ENCODE measurements at places on chromosomes 2 and 18.

DNA sequence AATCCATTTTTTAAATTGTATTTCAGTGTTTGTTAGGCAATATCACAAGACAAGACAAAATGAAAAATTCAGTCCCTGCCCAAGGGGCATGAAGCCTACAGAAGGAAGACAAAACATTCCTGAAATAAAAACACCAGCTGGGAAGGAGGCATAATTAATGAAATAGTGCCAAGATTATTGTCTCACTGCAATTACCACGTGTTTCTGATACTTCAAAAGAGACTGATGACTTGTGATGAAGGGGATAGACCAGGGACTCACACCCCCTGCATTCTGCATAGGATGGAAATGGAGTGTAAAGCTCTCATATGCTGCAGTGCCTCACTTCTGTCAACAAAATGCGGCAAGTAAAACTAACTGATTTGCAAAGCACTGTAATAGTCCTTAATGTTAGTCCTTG is 178.1 kb downstream of the BARD1 start:
- DNase-seq, result no peak

GRCh38 chr2:219335373-219335786 is 2.8 kb upstream of the RESP18 start:
- no peak for DNase-seq

- no peak for DNase-seq
Observed at GRCh38 chr18:78773819-78774218, 205.8 kb upstream of the SALL3 start.

DNA sequence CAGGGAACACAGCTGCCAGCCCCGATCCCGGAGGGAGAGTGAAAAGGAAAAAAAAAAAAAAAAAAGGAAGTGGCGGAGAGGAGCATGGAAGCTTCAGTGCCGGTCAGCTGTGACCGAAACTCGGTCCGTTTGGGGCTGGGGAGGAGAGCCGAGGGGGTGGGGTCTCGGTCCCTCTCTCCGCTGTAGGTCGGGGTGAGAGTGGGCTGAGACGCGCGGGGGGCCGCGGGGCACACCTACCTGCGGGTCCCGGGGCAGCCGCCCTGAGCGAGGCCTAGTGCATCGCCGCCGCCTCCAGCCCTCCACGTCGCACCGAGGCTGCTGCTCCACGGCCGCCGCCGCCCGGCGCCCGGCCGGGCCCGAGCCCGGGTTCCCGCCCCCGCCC is 536 bp downstream of the VPS54 start:
- peak; percentile 59 for DNase-seq

- no peak for DNase-seq
Observed at GRCh38 chr2:122433123-122433754, 677.8 kb downstream of the TSN start.

DNA sequence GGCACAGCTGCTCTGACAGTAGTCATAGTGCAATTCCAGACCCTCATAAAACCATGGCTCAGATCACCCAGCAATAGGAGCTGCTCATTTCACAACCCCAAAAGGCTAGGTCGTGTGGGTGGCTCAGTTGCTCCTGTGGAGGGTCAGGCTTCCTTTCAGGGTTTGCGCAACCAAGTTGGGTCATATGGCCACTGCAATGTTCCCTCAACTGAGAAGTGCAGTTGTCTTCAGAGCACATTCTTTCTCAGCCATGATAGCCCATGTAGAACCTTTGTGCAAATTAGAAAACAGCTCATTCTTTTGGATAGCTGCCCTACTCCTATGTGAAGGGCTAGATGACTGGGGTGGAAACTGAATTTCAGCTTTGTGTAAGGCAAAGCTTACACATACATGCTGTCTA is 3.2 kb downstream of the SERPINB13 start:
- no peak for DNase-seq

DNA sequence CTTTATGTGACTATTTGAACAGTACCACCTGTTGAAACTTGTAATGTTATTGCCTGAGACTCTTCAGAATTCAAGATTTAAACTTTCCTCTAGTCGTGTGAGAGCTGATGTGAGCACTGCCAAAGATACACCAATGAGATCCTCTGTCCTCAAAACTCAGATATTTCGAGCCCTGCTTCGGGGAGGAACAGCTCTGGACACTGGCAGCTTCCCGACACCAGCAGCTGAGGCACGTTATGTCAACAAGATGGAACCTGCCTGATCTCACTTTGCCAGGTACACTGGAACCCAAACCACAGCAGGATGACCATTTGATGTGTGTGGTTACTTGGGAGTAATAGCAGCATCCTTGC is 319.9 kb upstream of the RBMS1 start:
- DNase-seq, result no peak

GRCh38 chr2:75476761-75477160 is 84.0 kb downstream of the EVA1A start:
- peak; percentile 39 for DNase-seq

GRCh38 chr2:189866296-189866695 is 82.0 kb downstream of the PMS1 start:
- no peak for DNase-seq

DNA sequence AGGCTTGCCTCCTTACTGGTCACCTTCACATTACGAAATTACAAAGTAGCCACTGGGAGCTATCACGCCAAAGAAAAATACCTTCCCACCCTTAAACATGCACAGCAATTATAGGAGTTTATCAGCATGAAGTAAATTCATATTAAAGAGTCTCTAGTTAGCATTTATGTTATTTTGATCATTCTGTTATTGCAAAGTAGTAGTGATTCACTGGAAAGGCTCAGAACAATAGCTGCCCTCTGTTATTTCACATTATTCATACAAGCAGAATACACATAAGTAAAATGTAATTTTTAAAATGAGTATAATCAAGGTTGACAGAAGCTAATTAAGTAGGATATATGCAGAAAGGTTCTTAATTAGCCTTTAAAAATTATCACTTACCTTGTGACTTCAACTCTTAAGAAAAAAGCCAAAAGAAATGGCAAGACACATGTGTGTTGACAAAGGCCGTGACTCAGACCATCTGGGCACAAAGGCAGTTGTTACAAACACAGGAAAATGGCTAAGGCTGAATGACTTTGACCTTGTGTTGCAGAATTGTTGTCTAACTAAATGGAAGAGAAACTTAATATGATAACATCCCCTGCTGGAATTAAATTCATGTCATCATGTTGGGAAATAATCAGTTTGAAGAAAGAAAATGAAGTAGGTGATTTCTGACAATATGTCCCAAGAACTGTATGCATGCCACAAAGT is 108.3 kb downstream of the ARL6IP6 start:
- DNase-seq, result no peak

- no peak for DNase-seq
Observed at GRCh38 chr2:28544405-28544921, 48.6 kb downstream of the PLB1 start.

DNA sequence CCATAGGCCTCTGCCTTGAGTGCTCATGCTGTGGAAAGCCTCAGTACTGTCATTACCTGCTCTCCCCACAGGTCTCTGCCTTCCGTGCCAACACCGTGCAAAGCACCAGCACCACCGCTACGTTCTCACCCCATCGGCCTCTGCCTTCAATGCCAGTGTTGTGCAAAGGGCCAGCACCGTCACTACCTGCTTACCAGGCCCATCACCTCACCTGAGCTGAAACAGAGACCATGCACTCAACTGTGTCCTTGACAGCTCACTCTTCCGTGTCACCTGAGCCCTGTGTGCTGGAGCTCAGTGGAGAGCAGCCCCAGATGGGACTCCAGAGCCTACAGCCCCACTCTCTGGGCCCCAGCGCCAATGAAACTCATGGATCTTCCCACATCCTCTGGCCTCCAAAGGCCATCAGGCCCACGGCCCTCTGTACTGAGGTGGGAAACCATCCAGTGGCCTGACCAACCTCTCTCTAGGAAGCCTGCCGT is 62.7 kb downstream of the ZNF516 start:
- DNase-seq, result no peak

- DNase-seq, result no peak
Observed at GRCh38 chr2:8454797-8455196, 227.1 kb upstream of the ID2 start.
